Endothelial cell (in vitro differentiated cells): ENCODE measurements at places on chromosomes 6 and 20.
A peak's percentile ranks its signal among the peaks of the same experiment; 100 is the strongest.

- no peak for DNase-seq
Observed at GRCh38 chr6:164570801-164571200, 738.6 kb downstream of the C6orf118 start.

DNA sequence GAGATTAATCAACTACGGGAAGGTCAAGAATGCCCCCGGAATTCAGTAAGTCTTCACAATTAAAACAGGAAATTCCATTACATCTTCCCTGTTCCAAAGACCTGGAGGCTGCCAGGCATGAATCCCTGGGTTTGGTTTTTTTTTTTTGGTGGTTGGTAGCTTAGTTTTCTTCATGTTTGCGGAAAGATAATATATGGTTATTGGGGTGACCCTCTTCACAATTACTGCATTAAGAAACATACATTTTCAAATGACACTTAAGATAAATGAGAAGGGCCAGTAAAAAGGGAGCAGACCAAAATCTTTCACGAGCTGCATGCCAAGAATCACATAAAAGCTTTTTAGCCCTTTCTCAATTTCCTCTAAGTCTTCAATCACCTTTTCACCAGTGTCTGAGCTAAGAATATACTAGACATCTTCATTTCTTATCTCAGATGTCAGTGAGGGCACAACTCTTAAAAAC lies 64.0 kb downstream of the KIF13A start:
- DNase-seq, result no peak

DNA sequence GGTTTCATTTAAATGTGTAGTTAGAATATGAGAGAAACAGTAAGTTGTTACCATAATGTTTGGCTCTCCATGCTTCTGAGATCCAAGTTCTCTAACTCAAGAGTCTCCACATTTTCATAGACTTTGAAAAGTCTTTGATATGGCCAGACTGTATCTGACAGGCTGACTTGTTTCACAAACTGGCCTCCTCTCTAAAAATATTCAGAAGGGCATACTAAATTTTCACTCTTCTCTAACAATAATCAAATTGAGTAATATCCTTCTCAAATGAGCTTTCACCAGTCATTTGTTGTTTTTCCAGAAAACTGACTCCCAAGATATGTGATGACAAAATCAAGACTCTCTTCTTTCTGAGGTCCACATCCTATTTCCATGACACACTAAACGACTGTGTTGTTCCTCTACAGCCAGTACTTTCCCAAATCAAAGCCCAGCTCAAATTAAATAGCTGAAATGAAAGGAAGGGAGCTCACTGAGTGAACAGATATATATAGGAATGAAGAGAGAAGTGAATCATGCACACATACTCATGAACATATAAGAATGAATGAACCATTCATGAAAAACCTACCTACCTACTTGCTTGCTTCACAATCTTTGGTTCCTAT lies 15.1 kb downstream of the HIVEP2 start:
- no peak for DNase-seq

- DNase-seq, result no peak
Observed at GRCh38 chr20:39813190-39813829, 851.2 kb downstream of the DHX35 start.

DNA sequence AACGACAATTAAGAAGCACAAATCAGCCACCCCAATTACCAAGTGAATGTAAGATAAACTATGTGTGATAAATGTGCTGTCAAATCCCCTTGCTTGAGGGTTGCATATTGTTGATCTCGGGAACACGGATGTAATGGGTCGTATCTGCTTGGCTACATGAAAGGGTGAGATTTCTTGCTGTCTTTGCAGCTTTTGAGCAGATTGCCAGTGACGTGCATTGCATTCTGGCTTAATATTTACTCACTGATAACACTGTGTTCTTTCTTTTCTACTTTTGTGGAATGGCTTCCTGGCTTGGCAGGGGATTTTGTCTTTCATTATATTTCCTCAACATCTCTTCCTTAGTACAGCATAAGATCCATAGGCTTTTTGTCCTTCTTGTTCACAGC lies 10.5 kb upstream of the FAM210B start:
- no peak for DNase-seq

GRCh38 chr6:75608956-75609533 lies 7.4 kb downstream of the SENP6 start:
- DNase-seq, result no peak

- DNase-seq, result peak; percentile 50
Observed at GRCh38 chr20:15236812-15237211, 899.4 kb upstream of the FLRT3 start.

DNA sequence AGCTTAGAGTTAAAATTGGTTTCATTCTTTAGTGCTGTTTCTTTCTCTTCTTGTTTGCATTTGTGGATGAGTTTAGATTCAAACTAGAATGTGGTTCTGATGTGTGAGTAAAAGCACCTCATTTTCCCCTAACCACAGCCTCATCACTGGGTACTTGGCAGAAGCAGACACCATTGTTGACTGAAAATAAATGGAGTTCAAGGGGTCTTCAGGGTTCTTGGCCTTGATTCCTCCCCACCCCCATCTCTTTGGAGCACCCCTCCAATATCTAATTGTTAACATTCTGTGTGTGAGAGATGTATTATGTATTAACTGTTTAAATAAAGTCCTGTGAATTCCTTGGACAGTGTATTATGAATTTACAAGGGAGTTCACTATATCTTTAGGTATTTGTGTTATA lies 59.6 kb downstream of the JARID2 start:
- DNase-seq, result no peak

DNA sequence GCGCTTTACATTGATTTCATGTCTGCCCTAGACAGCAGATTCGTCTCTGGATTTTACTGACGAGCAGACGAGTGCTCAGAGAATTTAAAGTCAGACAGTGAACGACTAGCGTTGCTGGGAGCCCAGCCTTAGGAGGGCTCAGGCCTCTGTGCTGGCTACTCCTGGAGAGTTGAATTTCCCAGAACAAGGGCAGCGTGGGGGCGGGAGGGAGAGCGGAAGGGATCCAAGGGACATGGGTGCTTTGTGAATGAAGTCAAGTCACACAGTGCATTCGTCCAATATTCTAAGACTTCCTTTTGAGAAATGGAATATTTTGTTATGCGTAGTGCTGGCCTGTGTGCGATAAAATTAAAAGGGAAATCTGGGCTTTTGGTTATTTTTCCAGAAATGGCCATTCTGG lies 126.5 kb downstream of the MYLK4 start:
- DNase-seq, result no peak

DNA sequence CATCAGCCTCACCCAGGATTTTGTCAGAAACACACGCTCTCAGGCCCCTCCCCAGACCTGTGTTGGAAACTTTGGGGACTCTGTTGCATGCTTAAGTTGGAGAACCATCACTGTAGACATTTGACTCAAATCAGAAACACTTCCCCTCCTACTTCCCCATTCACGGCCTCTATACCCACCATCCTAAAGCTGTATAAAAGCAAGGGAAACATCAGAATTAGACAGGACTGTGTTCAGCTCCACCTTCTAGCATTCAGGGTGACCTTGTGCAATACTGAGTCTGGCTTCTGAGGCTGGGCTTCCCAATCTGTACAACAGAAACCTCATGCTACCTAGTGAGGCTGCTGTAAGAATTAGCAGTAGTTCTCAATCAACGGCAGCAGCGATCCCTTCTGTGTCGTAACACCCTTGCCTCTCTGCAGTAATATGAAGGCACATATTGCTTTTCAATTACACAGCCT lies 252.3 kb downstream of the LY86 start:
- DNase-seq, result no peak

GRCh38 chr6:105179244-105180065 lies at the start of gene POPDC3:
Gene POPDC3, minus strand, starts transcription at chr6:105180014. Its CDS starts 18,105 bp downstream, at chr6:105161909.
- DNase-seq, result peak; percentile 46

DNA sequence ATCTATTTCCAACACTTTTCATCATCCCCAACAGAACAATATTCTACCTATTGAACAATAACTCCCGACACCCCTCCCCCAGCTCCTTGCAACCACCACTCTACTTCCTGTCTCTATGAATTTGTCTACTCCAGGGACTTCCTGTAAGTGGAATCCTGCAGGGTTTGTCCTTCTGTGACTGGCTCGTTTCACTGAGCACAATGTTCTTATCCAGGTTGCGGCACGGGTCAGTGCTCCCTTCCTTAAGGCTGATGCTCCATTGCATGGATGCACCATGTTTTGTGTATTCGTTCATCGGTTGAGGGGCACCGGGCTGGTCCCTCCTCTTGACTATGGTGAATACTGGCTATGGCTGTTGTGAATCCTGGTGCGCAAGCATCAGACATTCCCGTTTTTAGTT lies 163.2 kb downstream of the TBXT start:
- DNase-seq, result no peak

- no peak for DNase-seq
Observed at GRCh38 chr6:159615918-159616317, 77.1 kb downstream of the SOD2 start.

GRCh38 chr6:15994814-15995459 lies 133.9 kb upstream of the MYLIP start:
- DNase-seq, result no peak

DNA sequence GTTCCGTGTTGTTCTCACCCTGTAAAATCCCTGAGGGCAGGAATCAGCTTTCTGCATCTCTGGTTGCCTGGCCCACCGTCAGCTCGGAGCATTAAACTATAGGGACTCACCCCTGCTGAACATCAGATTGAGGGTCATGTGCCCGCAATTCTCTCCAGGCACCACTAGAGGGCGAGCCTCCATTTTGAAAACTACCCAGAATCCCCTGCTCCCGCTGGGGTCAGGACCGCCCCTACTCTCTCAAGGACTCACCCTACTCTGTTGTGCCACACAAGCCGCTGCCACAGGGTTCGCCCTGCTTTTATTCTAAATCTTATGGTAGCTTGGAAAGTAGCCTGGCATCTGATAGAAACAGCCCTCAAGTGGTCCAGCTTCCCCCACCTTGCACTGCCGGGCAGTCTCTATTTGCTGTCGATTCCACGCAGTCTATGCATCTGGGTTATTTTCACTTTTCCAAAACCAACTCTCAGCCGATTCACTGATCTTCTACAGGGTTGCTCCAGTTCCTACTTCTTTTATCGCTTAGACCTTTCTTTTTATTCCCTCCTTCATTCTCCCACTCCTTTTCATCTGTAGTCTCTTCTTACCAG lies 244.1 kb upstream of the QKI start:
- no peak for DNase-seq

- DNase-seq, result no peak
Observed at GRCh38 chr6:21455071-21455470, 138.5 kb upstream of the SOX4 start.
